Inflammatory macrophage (primary cell): ENCODE measurements at places on chromosomes 4 and X.

GRCh38 chrX:153539171-153539978, 21.9 kb downstream of the ATP2B3 start:
- peak; percentile 65 for DNase-seq

- DNase-seq = no peak
Observed at GRCh38 chr4:10093801-10094552, 22.6 kb downstream of the WDR1 start.

- no peak for DNase-seq
Observed at GRCh38 chr4:113603911-113604310, 157.6 kb downstream of the CAMK2D start.

DNA sequence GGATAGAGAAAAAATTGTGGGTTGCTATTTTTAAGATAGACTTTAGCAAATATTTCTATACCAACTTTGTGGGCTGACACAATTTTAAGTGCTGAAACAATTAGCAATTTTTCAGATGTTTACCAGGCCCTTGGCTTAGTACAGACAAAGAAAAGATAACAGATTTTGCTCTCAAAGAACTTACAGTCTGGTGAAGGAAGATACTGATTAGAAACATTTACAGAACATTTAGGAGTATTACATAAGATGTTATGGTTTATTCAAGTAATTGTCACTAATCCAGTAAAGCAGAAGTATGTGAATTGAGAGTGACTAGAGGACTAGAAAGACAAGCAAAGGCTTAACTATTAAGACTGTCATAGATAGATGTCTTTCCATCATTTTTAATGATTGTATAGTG, 35.3 kb upstream of the NDUFC1 start:
- DNase-seq = no peak

DNA sequence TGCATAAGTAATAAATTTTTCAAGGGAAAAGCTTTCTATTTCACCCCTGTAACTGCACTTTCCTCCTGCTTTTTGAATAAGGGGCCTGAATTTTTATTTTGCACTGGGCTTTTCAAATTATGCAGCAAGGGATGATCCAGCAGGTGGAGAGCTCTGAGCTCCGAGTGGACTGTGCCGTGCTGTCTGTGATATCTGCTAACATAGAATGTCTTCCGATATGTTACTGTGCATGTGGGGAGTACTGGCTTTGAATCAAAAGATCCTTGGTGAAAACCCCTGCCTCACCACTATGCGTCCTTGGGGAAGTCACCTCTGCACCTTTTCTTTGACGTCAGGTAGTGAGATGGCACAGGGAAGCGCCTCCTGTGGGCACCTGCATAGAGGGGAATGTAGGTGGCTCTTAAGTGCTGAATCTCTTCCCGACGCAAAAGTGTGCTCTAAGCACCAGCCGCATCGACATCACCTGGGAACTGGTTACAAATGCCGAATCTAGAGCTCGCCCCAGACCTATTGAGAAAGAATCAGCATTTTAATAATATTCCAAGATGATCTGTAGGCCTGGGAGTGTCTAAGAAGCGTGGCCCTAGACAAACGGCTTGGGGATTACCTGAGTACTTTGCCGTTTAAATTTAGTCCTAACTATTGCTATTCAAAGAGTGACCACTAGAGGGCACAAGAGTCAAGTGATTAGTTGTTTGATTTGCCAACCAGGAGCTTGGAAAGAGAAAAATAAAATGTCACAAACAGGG, 19.2 kb upstream of the WFS1 start:
- DNase-seq = peak; percentile 75

- no peak for DNase-seq
Observed at GRCh38 chrX:130176354-130176776, 4.6 kb downstream of the RAB33A start.

DNA sequence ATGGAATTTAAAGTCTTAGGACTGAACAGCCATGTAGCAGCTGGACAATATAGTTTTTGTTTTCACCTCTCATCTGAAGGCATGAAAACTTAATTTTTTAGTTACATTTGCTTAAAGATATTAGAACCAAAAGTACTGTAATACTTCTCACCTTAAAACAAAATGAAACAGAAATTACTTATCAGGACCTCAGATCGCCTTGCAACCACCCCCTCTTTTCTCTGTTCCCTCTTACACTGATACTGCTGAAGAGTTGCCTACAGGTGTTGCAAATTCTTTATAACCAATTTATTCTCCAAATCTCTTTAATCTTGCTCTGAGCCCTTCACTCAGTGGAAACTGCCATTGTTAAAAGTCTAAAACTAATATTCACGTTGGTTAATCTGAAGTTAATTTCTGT, 145.0 kb downstream of the SPCS3 start:
- DNase-seq = no peak

- no peak for DNase-seq
Observed at GRCh38 chr4:165077034-165077578, 23.4 kb downstream of the TRIM75 start.
